Epithelial cell of proximal tubule (primary cell): ENCODE measurements at places on chromosomes 3 and 15. TPM values are rescaled to one million over a fixed set of nuclear protein-coding genes. Genes with fewer than 3 reads are reported as not detected.

PPP1R14D gene
- not detected in 2 replicates for total RNA-seq

CAMK2N2 gene
- total RNA-seq = 0.22 and 0.35 TPM in 2 replicates

FAM107A gene
- 0.22 and 1.3 TPM in 2 replicates for total RNA-seq

KCNMB3 gene
- total RNA-seq = 0.40 and 1.2 TPM in 2 replicates

ALPK3 gene
- 24.7 and 30.8 TPM in 2 replicates for total RNA-seq

FBXO45 gene
- 7.8 and 9.9 TPM in 2 replicates for total RNA-seq

CFAP92 gene
- not detected in 2 replicates for total RNA-seq

MAP1A gene
- 0.72 and 1.7 TPM in 2 replicates for total RNA-seq

CLDN16 gene
- 8.5 and 29.7 TPM in 2 replicates for total RNA-seq

- no peak for DNase-seq
These were observed 2.2 kb downstream of the EFHB start for GRCh38 chr3:19931767-19932188.

GRCh38 chr3:179036226-179036625, 35.4 kb downstream of the ZMAT3 start:
- DNase-seq = no peak

DNA sequence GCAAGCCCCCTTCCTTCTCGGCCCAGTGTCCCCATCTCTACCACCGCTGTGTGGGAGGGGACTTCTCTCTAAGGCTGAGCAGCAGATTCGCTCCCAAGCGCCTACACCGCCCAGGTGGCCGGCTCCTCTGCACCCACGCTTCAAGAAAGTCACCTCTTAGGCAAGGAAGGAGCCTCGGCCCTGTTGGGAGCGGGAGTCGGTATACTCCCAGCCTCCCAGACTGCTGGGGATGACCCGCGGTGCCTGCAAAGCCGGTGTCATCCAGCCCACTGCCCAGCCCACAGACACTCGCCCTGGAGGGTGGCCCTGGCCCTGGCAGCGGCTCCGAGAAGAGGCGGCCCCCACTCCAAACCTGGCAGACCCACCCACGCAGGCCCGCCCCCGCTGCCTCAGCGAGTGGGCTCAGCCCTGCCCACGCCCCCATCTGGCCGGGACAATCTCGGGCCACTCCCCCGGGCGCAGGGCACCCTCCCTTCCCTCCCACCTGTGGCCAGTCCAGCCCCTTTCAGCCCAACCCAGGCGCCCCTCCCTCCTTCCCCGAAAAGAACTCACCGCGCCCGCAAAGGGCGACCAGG, 396 bp downstream of the CHRNB4 start:
- no peak for DNase-seq

DNA sequence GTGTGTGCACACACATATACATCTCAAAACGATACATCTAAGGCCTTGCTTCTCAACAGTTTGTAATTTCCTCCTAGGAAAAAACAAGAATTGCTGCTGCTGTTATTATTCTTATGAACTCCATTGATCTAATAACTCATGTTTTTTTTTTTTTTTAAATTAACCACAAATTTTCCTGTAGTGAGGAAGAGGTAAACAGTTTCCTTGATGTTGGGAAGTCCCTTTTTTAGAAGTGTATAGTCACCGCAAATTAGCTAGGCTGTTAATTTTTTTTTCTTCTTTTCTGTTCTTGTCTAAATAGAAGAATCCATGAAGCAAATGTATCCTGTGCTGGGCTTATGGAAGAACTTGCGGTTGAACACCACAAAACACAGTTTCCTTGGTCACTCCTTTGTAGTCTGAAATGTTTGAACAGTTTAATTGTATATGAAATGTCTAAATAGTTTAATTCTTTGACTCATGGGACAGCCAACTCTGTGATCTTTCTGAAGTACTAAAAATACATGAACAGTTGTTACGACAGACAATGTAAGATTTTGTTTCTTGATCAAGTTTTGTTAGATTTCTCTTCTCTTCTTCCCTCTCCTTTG, 64.5 kb downstream of the MITF start:
- DNase-seq = no peak

DNA sequence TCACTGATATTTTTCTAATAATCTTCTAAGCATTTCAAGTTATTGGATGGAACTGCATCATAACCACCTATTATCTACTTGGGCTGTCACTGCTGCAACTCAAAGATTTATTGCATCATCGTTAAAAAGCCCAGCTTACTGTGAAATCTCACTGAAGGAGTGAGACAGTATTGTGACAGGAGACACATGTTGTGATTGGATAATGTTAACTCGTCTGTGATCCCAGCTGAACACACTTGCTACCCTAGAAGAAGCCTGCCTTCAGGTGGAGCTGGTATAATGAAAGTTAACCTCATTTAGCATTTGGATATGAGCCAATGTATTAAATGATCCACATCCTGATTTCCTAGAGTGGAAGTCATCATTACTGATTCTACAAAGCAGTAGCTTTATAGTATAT, 138.1 kb downstream of the MAP2K5 start:
- no peak for DNase-seq

DNA sequence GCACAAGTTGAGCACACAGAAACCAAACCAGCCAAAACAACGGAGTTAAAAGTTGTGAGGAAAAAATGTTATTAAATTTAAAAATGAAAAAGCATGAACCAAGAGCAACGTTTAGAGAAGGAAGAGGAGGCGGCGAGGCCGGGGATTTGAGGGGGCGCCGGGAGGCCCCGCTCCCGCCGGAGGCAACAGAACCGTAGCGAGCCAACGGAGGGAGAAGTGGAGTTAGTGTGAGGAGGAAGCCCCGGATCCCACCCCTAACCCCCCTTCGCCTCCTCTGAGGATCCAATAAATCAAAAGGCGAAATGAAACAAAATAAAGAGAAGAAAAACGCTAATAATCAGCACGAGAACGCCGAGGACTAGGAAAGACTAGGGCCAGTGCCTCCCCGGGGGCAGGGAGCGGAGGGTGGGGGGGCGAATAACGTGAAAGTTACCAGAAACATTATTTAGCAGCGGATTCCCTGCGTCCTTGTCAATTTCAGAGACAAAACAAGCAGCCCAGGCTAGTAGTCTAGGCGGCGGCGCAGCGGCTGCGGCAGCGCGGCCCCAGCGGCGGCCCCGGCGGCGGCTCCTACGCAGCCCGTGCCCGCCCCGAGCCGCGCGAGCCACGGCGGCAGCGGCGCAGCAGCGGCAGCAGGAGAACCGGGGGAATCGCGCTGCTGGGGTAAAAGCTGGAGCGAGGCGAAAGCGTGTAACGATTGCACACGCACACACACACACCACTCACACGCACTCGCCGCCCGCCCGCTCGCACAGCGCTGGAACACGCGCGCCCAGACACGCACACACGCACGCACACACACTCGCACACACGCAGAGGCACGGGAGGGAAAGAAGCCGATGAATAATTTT, 1.7 kb downstream of the MEIS2 start:
- no peak for DNase-seq

GRCh38 chr3:87052499-87053260, 61.7 kb upstream of the VGLL3 start:
- no peak for DNase-seq

DNA sequence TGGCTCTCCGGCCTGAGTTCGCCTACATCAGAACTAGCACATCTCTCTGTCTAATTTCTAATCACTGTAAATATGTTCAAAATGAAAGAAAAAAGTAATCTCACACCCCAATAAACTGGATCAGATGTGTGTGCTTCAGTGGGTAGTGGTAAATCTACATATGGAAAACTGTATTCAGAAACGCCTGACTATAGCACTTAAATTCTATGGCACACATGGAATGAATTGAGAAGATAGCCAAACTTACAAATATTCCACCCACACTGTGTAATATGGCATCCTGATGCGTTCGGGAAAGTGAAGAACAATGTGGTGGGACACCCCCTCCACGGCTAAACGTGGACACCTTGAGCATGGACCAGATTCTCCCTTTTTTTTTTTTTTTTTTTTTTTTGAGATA, 40.6 kb upstream of the BOC start:
- DNase-seq = no peak

DNA sequence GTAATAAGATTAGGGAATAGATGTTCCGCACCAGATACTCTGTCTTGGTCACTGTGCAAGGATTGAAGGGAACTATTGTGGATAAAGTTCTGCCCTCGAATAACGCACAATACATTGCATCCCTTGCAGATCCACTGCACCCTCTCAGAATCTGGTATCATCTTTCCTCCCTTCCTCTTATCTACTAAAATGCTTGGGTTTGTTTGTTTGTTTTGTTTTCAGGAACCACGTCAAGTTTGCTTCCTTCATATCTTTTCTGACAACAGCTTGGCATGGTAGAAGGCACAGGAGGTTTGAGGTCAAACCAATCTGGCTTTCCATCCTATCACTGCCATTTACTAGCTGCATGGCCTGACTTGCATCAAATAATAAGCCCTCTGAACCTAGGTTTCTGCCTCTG, 2.0 kb upstream of the FSTL1 start:
- DNase-seq = no peak

- no peak for DNase-seq
These were observed 185.1 kb downstream of the GOLGA6L6 start for GRCh38 chr15:20356444-20356910.

- no peak for DNase-seq
These were observed 225.0 kb upstream of the PROK2 start for GRCh38 chr3:72009851-72010443.

DNA sequence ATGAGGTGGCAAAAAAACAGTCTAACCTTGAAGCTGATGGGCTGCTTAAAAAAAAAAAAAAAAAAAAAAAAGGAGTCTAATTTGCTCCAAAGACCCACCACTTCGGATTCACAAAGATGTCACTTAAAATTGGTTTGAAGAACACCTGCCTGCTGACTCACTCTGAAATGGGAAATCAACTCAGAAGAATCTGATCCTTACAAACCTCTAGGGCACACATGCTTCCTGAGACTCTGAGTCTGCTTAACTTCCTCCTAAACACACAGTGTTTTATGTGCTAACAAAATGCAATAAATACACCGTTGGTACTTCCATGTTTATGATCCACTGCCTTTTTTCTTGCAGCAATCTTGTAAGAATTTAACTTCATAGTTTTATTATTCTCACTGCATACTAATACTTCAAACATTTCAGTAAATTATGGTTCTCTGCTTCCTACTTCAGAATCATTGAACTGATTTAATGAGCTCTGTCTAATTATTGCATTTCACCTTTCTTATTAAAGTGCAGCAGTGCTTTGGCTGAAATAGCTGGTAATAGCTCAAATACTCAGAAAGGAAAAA, 73.0 kb upstream of the FRMD4B start:
- no peak for DNase-seq

GRCh38 chr3:74351213-74351612, 263.2 kb downstream of the CNTN3 start:
- no peak for DNase-seq

- no peak for DNase-seq
These were observed 148.4 kb downstream of the PGPEP1L start for GRCh38 chr15:98859149-98859548.

GRCh38 chr3:10515884-10516495, 10.6 kb upstream of the ATP2B2 start:
- DNase-seq = no peak

DNA sequence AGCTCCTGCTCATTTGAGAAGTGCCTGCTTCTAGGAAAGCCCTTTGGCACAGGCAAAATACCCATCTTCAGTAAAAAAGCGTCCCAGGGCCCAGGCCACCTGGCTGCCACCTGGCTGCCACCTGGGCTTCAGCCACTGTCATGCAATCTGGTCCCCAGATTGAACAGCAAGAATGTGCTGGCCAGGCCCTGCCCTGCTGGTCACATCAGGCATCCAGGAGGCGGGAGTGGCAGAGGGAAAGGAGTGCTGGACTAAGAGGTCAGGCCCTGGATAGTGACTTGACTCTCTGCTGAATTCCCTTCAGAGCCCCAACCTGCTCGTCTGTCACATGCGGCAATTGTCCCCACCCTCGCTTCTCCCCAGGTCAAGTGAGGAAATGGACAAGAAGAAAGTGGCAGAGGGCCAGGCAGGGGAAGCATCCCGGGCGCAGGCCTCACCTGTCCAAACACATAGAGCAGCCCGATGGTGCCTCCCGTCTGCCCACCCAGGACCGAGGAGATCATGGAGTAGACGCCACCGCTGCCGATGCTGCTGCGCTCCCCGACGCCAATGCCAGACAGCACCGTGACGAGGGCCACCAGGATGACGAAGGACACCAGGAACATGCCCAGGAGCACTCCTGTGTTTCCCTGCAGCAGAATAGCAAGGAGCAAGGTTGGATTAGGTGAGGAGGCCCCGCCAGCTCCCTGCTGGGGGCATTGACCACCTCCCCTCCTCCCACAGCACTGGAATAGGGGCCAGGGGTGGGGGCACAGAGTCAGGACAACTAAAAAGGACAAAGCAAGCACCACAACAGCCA, 25.5 kb downstream of the SLC12A8 start:
- no peak for DNase-seq

GRCh38 chr3:37708789-37709188, 152.9 kb upstream of the CTDSPL start:
- no peak for DNase-seq
